ENCODE measurements at places on chromosomes 1 and 21. TPM values are rescaled to one million over a fixed set of nuclear protein-coding genes. Genes with fewer than 3 reads are reported as not detected.

The ANKRD34A gene
- total RNA-seq: under 0.01 TPM

The SMCP gene
- not detected for total RNA-seq

The ALG14 gene
- 0.53 TPM for total RNA-seq

The AADACL3 gene
- total RNA-seq: not detected

The FOXD2 gene
- under 0.01 TPM for total RNA-seq

The A3GALT2 gene
- not detected for total RNA-seq

The EXTL1 gene
- total RNA-seq: not detected

The MYBPHL gene
- 0.26 TPM for total RNA-seq

The CFHR2 gene
- total RNA-seq: not detected

The MORC3 gene
- total RNA-seq: 60.8 TPM
